ELF-1 (cell line): ENCODE measurements at places on chromosomes 7 and 10.

GRCh38 chr10:66218981-66219587 lies 706.8 kb upstream of the LRRTM3 start:
- no peak for DNase-seq

GRCh38 chr7:96200740-96201139 lies 121.2 kb downstream of the SLC25A13 start:
- DNase-seq: no peak

DNA sequence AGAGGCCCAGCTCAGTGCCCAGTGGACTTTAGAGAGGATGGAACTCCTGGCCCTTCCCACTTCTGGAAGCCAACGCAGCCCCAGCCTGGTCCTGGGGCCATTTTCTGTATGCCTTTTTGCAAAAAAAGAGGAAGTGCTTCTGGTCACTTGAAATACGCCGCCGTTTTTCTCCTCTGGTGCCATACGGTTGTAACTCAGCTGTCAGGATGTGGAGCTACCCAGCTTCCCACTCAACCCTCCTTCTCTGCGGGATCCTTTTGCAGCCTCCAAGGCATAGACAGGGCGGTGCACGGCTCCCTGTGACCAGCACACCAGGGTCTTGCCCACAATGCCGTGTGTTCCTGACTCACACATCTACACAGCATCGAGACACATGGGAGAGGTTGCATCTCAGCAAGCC lies 369.6 kb downstream of the TCERG1L start:
- DNase-seq: no peak

GRCh38 chr7:102897211-102897631 lies 15.6 kb upstream of the LRRC17 start:
- DNase-seq: no peak

DNA sequence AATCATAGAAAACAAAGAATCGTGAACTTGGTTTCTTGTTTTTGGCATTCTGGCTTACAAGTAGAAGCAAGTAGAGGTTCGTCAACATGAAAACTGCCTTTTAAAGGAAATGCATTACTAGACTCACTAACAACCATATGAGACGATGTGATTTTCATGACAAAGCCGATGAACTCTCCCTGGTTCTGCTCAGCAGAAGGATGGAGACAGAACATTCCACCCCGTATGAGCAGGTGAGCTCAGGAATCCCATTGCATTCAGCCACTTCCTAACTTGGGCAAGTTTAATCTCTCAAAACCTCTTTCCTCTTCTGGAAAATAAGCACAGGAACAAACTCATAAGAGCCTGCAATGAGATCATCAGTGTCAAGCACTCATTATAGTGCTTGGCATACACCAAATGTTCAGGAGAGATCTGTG lies 57.4 kb upstream of the SVIL start:
- peak; percentile 41 for DNase-seq

DNA sequence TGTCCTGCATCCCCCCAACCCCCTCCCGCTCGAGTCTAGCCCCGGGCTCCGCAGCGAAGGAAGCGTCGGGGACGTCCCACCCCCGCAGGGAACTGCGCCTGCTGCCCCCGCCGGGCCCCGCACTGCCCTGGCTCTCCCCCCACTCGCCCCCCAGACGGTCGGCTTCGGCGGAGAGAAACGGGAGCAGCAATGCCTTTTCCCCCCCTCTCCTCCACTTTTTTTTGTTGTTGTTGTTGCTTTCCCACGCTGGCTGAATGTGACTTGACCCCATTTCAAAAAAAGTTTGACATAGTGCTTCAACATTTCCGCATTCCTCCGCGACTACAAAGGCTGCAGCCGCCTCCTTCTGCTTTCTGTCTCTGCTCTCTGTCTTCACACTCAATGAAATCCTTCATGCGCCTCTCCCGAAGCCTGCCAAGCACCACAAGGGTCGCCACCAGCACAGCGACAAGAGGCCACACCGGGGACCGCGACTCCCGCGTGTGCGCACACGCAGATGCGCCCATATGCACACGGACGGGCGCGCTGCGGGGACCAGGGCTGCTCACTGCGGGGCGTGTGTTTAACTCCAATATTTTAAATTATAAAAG lies 1.0 kb downstream of the CDK6 start:
- peak; percentile 95 for DNase-seq

DNA sequence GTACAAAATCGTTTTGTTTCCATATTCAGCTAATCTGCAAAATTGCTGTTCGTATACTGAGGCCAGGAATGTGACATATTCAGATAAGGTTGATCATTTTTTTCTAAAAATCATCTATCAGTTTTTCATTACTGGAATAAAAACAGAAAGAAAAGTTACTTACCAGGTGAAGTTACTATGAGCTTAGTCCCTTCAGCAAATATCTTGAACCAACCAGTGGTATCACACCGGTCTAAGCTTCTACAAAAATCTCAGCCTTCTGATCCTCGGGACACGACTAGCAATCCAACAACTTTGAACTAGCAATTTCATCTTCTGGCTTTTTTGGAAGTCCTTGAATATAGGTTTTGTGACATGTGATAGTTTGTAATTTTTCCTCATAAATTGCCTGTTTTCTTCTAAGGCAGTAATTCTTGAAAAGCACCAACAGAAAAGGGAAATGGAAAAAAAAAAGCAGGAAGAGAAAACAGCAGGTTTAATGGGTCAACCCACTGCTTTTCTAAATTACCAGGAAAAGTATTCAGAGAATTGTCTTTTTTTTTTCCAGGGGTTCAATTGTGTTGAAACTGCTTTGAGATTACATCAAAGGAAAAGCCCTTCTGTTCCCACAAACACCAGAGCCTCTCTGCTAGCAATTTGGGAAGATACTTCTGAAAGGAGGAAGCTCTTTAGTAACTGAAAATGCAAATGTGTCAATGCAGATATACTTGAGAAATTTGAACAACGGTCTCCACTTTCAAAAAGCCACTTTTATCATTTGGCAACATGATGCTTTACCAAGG lies 2.9 kb upstream of the TARP start:
- no peak for DNase-seq

- DNase-seq: no peak
Observed at GRCh38 chr7:117111535-117111934, 158.2 kb downstream of the ST7 start.

- DNase-seq: no peak
Observed at GRCh38 chr7:83455612-83456011, 193.3 kb downstream of the SEMA3E start.

DNA sequence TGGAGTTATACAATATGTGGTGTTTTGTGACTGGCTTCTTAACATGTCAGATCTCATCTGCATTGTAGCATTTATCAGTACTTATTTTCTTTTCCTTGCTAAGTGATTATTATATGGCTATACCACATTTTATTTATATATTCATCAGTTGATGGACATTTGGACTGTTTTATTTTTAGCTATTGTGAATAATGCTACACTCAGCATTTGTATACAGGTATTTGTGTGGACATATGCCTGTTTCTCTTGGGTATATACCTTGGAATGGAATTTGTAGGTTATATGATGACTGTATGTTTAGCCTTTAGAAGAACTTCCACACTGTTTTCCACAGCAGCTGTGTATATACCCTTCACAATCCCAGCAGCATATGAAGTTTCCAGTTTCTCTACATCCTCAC lies 86.5 kb downstream of the GSDME start:
- no peak for DNase-seq

- peak; percentile 55 for DNase-seq
Observed at GRCh38 chr10:3945026-3945425, 160.0 kb upstream of the KLF6 start.

DNA sequence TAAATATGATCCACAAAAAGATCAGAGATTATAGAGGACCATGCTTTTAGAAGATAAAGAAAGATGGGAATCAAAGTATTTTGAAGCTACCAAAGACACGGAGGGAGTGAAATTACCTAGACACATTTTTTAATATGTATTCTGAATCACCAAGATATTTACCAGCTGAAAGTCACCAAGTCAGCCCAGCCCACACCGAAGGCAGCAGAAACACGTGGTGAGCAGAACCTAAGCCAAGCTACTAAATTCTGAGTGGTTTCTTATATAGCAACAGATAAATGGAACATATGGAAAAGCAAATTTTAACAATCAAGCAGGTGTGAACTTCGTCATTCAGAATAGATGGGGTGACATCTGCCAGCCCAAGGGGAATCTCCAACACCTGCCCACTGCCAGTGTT lies 134.7 kb upstream of the AKR1E2 start:
- DNase-seq: no peak

- DNase-seq: no peak
Observed at GRCh38 chr7:107079212-107079940, 34.9 kb downstream of the PRKAR2B start.

DNA sequence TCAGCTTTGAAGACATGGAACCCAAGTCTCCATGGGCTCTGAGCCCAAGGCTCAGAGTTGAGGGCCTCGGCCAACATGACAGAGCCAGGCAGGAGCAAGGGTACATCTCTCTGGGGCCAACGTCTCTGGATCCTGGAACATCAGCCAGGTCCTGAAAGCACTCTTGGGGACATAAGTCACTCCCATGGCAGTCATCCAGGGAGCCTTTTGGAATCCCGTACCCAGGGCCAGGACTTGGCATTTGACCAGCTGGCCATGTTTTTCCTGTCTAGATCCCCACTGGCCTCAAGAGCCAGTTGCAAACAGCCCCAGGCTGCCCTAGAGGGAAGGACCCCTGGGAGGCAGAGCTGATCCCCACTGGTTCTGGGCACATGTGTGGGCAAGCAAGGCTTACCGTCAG lies 4.3 kb upstream of the CXCL12 start:
- DNase-seq: peak; percentile 2

- DNase-seq: no peak
Observed at GRCh38 chr7:26343320-26343832, 51.7 kb downstream of the SNX10 start.

- DNase-seq: no peak
Observed at GRCh38 chr7:23930312-23930711, 220.3 kb downstream of the STK31 start.

GRCh38 chr10:133520193-133520738 lies 6.9 kb upstream of the CYP2E1 start:
- DNase-seq: peak; percentile 90

- DNase-seq: no peak
Observed at GRCh38 chr10:126243306-126243705, 145.0 kb downstream of the ADAM12 start.

GRCh38 chr10:13118784-13119410 lies 18.9 kb downstream of the OPTN start:
- no peak for DNase-seq

DNA sequence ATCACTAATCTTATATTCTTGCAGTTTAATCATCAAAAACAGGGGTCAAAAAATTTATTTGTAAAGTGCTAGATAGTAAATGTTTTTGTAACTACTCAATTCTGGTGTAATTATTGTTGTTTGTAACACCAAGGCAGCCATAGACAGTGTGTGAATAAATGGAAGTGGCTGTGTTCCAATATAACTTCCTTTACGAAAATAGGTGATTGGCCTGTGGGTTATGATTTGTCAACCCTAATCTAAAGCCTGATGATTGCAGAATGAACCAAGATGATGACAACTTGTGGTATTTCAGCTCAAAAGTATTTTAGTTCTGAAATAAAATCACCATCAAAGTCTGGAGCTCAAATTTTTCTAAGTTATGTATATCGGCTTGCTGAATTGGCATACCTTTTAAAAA lies 34.4 kb upstream of the ETV1 start:
- DNase-seq: no peak

GRCh38 chr7:7127773-7128172 lies 54.6 kb upstream of the C1GALT1 start:
- no peak for DNase-seq

GRCh38 chr10:60649485-60650377 lies 128.5 kb upstream of the CDK1 start:
- no peak for DNase-seq

DNA sequence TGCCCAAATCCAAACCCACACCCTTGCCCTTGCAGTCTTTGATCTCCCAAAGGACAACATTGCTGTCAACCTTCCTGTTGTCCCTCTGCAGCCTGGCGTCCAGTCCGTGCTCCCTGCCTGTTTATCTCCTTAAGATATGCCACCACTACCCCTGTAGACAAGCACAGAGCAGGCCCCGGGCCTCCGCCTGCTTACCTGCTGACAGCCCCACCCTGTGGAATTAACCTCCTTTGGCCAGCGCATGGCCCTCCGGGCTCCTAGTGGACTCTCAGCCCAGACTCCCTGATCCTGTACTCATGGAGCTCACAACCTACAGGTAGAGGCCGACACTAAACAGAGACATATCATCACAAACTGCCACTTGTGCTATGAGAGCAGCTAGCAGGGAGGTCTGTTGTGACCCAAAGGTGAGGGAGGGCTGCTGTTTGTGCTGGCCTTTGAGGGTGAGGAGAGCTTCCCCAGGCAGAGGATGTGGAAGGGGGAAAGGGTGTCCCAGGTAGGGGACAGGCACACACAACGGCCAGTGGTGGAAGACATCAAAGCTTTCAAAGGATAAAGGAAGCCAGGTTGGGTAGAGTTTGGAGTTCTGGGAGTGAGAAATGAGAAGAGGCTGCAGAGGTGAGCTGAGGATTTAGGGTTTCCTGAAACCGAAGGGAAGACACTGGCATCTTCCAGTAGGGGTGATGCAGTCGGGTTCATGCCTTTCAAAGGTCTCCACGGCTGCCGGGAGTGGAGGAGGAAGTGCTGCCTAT lies 174.5 kb upstream of the ZMIZ1 start:
- no peak for DNase-seq

DNA sequence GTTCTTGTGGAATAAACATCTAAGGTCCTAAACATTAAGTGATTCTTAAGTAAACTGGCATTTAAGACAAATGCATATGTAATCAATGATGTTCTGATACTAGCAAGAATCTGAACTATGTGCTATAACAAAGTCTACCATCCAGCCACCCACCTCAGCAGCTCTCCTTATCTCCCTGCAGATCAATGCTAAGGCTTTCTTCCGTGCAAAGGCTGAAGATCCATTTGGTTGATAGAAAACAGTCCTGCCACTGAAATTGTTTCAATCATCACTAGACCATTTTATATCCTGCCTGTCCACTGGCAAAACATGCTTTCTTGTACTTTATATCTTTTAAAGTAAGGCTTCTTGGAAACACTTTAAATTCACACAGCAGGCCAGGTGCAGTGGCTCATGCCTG lies 6.3 kb upstream of the SMKR1 start:
- no peak for DNase-seq

DNA sequence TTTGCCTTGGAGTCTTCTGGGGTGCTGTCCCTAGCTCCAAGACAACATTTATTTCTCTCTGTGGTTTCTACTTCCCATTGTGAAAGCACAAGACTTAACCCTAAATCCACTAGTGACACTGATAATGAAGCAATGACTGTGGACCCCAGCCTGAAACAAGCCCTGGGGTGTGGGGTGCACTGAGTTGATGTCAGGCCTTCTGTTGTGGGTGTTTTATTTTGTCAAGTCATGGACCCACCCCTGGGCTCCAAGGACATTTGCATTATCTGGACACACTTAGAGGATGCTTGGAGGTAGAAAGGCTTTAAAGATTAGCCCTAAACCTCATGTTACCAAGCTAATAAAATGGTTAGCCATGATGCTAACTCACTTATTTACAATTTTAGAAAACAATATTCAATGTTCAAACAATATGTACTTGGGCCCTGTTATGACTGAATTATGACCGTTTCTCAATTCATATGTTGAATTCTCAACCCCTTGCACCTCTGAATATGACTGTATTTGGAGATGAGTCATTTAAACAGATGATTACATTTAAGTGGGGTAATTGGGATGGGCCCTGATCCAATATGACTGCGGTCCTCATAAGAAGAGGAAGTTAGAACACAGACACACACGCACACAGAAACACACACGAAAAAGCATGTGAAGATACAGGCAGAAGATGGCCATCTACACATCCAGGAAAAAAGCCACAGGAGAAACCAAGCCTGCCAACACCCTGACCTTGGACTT lies 137.2 kb upstream of the IGFBP3 start:
- DNase-seq: no peak

GRCh38 chr10:130141460-130141859 lies 5.3 kb downstream of the GLRX3 start:
- no peak for DNase-seq

- peak; percentile 55 for DNase-seq
Observed at GRCh38 chr10:89278034-89278535, 23.8 kb upstream of the IFIT2 start.
